ENCODE measurements at places on chromosomes 7 and 10. TPM values are rescaled to one million over a fixed set of nuclear protein-coding genes. Genes with fewer than 3 reads are reported as not detected.

SFTPA1 gene
- total RNA-seq: 11.9 TPM

FAM25C gene
- not detected for total RNA-seq

CLRN3 gene
- total RNA-seq: not detected

MTG1 gene
- 23.6 TPM for total RNA-seq

- H3K27me3 ChIP-seq: no peaks in the 10 kb centered on the region
- H3K36me3 ChIP-seq: no peaks in the 10 kb centered on the region
- no peak overlapping the region for H3K27ac ChIP-seq
- H3K4me1 ChIP-seq: no peaks in the 10 kb centered on the region
Observed at GRCh38 chr10:5502061-5502521, 2.7 kb upstream of the CALML5 start.

DNA sequence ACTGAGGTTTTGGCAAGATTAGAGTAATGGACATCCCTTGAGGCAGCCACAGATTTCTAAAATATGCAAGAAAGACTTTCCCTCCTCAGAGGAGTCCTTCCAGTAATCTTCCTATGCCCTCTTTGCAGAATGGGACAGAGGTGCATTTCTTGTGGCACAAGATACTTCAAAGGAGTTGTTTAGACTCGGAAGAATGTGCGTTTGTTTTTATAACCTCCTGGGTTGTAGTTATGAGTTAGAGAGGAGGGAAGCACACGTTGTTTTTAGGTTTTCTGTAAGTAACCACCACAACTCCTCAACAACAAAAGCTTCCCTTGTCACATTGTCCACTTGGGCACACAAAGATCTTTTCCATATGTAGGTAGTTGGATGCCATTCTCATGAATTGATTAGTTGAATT, 78.1 kb upstream of the GLI3 start:
- H3K4me3 ChIP-seq: no peak overlapping the region
- H3K36me3 ChIP-seq: no peaks in the 10 kb centered on the region
- no peak for DNase-seq

- no peak for DNase-seq
- no peaks in the 10 kb centered on the region for H3K36me3 ChIP-seq
- no peak overlapping the region for H3K4me3 ChIP-seq
- H3K4me1 ChIP-seq: peaks cover 20% of the 10 kb centered on the region
Observed at GRCh38 chr10:17062955-17063484, 66.6 kb downstream of the CUBN start.

DNA sequence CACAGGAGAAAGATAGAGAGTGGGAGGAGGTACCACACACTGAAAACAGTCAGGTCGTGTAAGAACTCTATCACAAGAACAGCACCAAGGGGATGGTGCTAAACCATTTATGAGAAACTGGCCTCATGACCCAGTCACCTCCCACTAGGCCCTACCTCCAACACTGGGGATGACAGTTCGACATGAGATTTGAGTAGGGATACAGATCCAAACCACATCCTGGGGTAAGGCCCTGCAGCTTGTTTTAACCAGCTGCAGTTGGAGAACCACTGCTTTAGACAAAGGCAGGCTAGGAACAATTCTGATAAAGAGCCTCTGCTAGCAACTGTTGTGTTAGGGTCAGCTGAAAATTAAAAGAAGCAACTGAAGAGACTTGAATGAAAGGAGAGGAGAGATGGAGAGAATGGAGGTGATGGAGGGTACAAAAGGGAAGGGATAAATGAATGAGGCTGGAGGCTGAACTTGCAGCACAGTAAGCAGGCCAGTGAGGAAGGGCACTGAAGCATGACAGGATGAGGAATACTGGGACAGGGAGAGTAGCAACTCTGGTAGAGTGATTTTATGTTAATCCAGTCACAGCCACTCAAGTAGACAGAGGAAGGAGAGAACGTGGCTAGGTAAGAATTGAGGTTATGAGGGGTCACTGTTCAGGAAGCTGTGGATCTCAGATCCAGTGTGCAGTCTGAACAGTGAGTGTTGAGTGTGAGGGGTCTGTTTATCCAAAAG, 23.6 kb downstream of the MEST start:
- H3K4me3 ChIP-seq: no peak overlapping the region
- no peak overlapping the region for H3K27ac ChIP-seq
- H3K27me3 ChIP-seq: no peaks in the 10 kb centered on the region
- no peak for DNase-seq
- no peaks in the 10 kb centered on the region for H3K4me1 ChIP-seq

GRCh38 chr10:35705051-35705450, 63.0 kb upstream of the FZD8 start:
- H3K27me3 ChIP-seq: no peaks in the 10 kb centered on the region
- no peak for DNase-seq
- H3K36me3 ChIP-seq: no peaks in the 10 kb centered on the region
- H3K27ac ChIP-seq: no peak overlapping the region

GRCh38 chr7:118517275-118517674, 292.8 kb downstream of the ANKRD7 start:
- no peaks in the 10 kb centered on the region for H3K27me3 ChIP-seq
- H3K4me3 ChIP-seq: no peak overlapping the region
- H3K4me1 ChIP-seq: no peaks in the 10 kb centered on the region
- no peak overlapping the region for H3K27ac ChIP-seq
- no peaks in the 10 kb centered on the region for H3K36me3 ChIP-seq

DNA sequence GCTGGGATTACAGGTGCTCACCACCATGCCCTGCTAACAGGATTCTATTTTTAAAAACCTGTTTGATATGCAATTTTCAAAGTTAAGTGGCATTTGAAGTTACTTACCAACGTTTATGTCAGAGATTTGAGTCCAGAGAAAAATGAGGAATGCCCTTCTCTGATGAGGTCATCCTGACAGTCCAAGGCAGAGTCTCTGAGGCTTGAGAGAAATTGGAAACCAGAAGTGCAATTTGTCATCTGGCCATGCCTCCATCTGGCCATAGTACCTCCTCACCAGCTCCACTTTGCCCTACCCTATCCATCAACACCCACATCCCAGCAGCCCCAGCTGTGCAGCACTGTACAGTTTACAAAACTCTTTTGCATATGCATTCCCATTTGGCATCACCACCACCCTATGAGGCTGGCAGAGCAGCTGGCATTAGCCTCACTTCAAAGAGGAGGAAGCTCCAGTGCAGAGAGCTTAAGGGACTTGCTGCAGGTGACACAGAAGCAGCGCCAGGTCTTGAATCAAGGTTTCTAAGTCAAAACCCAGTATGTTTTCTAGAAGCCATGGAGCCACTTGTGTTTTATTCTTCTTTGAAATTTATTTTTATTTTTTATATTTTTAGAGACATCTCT, 54.5 kb upstream of the PDZD8 start:
- H3K4me1 ChIP-seq: no peaks in the 10 kb centered on the region
- H3K27me3 ChIP-seq: peaks cover 48% of the 10 kb centered on the region
- H3K27ac ChIP-seq: no peak overlapping the region
- DNase-seq: no peak
- no peaks in the 10 kb centered on the region for H3K36me3 ChIP-seq
- H3K4me3 ChIP-seq: no peak overlapping the region

- no peak overlapping the region for H3K27ac ChIP-seq
- no peak overlapping the region for H3K4me3 ChIP-seq
- H3K4me1 ChIP-seq: no peaks in the 10 kb centered on the region
- no peaks in the 10 kb centered on the region for H3K27me3 ChIP-seq
- H3K36me3 ChIP-seq: no peaks in the 10 kb centered on the region
Observed at GRCh38 chr10:71332466-71332865, 13.4 kb downstream of the SLC29A3 start.

GRCh38 chr7:113880559-113880958, 38.2 kb downstream of the PPP1R3A start:
- no peaks in the 10 kb centered on the region for H3K4me1 ChIP-seq
- DNase-seq: no peak
- no peak overlapping the region for H3K4me3 ChIP-seq
- H3K27me3 ChIP-seq: no peaks in the 10 kb centered on the region

GRCh38 chr7:69781412-69781846, 183.2 kb downstream of the AUTS2 start:
- peak overlapping the region; percentile 54 for H3K27ac ChIP-seq
- H3K4me1 ChIP-seq: peaks cover 36% of the 10 kb centered on the region
- no peaks in the 10 kb centered on the region for H3K27me3 ChIP-seq
- DNase-seq: no peak
- peak overlapping the region; percentile 8 for H3K4me3 ChIP-seq
- no peaks in the 10 kb centered on the region for H3K36me3 ChIP-seq

- H3K27ac ChIP-seq: peak overlapping the region; percentile 94
- H3K36me3 ChIP-seq: no peaks in the 10 kb centered on the region
- H3K4me1 ChIP-seq: peaks cover 37% of the 10 kb centered on the region
- H3K4me3 ChIP-seq: peak overlapping the region; percentile 60
- no peak for DNase-seq
Observed at GRCh38 chr10:59360605-59361405, 1.5 kb downstream of the FAM13C start.

DNA sequence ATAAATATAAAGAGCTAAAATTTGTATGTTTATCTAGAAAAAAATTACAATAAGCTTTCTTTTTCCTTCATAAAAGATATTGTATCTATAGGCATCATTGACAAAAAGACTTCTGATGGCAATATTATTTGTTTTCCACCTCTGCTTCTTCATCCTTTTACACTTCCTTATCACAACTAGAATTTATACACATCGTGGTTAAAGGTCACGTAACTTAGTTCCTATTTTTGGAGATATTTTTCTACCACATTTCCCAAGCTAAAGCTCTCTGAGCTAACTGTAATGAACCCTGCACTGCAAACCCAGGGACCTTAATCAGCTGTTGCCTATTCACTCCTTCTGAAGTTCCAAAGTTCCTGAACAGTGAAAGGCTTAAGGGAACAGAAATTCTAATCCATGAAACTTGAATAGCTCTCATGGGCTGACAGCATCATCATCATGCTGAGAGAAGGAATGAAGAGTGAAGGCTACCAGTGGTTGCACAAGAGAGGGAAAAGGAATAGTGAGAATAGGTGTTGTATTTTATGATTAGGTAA, 106.1 kb upstream of the SLC13A1 start:
- no peaks in the 10 kb centered on the region for H3K4me1 ChIP-seq
- H3K36me3 ChIP-seq: no peaks in the 10 kb centered on the region
- no peaks in the 10 kb centered on the region for H3K27me3 ChIP-seq
- no peak overlapping the region for H3K27ac ChIP-seq
- DNase-seq: no peak
- no peak overlapping the region for H3K4me3 ChIP-seq

GRCh38 chr7:156000601-156001396, 188.5 kb upstream of the SHH start:
- no peak overlapping the region for H3K27ac ChIP-seq
- no peaks in the 10 kb centered on the region for H3K27me3 ChIP-seq
- H3K4me3 ChIP-seq: no peak overlapping the region

DNA sequence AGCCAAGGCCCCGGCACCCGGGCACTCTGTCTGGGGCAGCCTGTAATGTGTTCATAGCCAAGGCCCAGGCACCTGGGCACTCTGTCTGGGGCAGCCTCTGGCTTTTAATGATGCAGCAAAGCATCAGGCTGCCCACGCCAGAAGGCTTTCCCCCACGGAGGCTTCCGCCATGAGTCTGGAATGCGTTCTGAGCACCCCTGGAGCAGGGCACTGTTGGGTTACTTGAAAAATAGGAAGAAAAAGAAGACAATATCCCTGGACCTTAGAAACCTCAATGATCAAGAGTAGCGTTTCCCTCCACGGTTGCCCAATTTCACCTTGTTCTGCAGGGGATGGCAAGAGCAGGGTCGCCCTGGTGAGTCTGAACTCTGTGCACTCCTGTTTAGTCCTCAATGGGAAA, 565.0 kb downstream of the PTPRN2 start:
- no peak overlapping the region for H3K27ac ChIP-seq
- no peaks in the 10 kb centered on the region for H3K27me3 ChIP-seq
- no peaks in the 10 kb centered on the region for H3K36me3 ChIP-seq
- no peak overlapping the region for H3K4me3 ChIP-seq
- no peak for DNase-seq

DNA sequence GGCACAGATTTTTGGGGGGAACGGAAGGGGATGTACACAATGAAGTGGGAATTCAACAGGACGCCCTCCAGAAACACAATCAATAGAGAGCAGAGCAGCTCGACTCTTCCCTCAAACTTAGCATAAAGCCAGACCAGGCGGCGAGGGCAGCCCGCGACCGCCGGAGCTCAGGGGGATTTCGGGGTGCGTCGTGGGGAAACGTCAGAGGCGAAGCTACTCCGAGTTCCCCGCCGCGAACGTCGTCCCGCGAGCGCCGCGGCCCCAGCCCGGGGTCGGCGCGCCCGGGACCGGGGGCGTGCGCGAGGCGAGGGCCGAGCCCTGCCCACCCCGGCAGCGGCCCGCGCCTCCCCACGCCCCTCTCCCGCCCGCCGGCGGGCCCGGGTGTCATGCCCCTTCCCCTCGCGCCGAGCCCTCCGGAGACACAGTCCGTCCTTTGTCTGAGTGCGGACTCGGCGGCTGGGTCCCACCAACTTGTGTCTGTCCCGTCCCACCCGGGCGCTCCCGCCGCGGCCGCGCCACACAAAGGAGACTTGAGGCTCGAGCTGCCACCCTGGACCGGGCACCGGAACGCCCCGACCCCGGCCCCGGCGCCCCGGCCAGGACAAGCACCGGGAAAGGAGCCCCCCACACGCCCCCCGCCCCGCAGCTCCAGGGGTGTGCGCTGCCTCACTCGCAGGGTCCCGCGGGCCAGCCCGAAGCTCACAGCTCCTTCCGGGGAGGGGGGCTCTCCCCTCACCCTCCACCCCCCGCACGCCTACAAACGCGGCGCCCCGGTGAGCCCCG, 634 bp downstream of the EZH2 start:
- peaks cover 4% of the 10 kb centered on the region for H3K27me3 ChIP-seq
- H3K4me1 ChIP-seq: no peaks in the 10 kb centered on the region
- peak overlapping the region; percentile 84 for H3K4me3 ChIP-seq
- H3K27ac ChIP-seq: peak overlapping the region; percentile 88
- DNase-seq: no peak

- H3K4me3 ChIP-seq: no peak overlapping the region
Observed at GRCh38 chr7:43431020-43431595, 151.8 kb upstream of the STK17A start.

DNA sequence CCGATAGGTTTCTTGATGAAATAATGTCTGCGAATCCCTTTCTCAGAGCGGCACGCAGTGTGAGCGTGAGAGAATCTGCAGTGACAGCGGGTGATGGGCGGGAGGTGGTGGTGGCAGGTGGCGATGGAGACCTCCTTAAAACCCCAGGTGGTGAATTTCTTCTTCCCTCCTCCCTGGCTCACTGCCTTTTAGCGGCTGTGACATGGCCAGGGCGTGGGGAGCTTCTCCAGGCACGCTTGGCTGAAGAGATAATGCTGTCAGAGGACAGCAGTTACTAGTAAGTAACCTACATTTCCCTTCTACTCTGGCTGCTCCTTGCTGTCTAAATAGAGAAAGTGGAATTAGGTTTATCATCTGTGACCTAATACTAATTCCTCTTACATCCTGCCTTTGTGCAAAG, 141.4 kb upstream of the INSYN2A start:
- no peak overlapping the region for H3K27ac ChIP-seq
- H3K27me3 ChIP-seq: no peaks in the 10 kb centered on the region
- peaks cover 6% of the 10 kb centered on the region for H3K4me1 ChIP-seq
- no peak for DNase-seq

DNA sequence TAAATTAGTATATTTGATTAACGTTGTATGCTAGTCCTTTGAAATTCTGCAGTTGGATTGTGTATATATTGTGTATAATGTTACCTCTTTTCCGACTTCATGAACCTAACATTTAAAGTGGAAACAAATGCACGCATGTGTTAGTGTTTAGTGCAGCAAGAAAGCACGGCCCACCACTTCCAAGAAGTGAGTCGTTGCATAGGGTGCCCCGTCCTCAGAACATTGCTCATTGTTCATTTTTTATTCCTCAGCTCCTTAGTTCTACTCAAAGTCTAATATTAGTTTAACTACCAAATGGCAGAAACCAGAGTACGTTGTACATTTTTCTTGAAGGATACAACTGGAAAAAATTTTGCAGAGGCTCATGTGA, 407.6 kb downstream of the AUTS2 start:
- no peak overlapping the region for H3K27ac ChIP-seq
- H3K27me3 ChIP-seq: no peaks in the 10 kb centered on the region
- DNase-seq: no peak
- no peaks in the 10 kb centered on the region for H3K36me3 ChIP-seq
- no peak overlapping the region for H3K4me3 ChIP-seq
